ENCODE measurements at places on chromosomes 3 and 15.

DNA sequence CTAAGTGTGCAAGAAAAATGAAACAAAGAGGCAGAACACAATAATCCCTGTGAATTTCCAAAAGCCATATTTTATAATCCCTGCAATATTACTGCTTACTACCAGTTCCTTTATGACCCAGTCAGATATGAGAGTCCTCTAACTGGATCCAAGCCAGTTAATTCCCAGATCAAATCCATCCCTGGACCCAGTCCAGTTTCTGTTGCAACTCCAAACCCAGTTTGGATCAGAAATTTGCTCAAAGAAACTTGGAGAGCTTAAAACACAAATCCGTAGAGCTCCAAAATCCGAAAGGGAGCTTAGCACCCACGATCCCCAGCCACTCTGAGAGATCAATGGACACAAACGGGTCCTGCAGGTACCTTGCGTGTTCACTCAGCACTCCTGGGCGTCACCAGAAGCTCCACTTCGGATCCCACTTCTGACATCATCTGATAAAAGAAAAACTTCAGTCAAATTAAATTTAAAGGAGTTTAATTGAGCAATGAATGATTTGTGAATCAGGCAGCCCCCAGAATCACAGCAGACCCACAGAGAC lies 32.6 kb upstream of the THUMPD3 start:
- DNase-seq: no peak

DNA sequence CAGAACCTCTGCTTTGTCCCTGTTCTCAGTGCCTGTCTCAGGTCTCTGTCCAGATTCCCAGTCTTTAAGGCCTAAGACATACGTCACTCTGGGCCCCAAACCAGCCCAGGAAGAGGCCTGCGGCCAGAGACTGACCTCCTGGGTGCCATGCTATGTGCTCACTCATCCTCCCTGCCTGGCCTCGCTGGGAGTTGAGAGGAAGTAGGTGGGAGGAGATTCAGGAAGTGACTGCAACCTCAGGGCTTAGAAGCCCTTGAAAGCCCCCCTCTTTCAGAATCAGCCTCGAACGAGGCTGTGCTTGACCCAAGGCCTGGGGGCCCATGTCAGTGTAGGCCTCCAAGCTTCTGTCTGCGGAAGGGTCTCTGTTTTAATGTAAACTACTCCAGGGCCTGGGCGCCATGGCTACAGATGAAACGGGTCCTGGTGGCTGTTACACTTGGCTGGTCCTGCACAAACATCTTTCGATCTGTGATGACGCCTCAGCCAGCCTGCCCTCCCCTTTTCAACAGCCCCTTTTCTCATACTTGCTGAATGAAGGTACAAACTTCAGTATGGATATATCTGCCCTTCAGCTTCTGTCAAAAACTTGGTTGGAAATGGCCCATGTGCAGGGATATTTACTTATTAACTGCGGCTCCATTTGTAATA lies 11.7 kb downstream of the RASGRF1 start:
- no peak for DNase-seq

GRCh38 chr3:109089265-109089664 lies 28.7 kb downstream of the MORC1 start:
- DNase-seq: no peak

DNA sequence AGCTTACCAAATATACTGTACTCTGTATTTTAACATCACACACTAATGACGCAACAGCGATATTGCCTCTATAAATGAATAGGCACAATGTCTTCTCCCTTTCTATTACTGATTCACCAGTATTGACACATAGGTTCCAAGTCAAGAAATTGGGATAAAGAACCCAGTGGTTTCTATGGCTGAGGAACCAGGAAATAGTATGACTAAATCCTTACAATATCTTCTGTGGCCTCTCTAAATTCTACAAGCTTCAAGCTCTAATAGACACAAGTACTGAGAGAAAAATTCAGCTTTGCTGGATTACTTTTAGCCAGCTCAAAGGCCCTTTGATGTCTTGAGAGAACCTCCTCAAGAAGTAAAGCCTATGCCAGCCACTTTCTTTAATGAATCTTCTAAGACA lies 162.5 kb downstream of the DPH6 start:
- no peak for DNase-seq

GRCh38 chr3:165669967-165670366 lies 167.3 kb downstream of the BCHE start:
- DNase-seq: no peak

DNA sequence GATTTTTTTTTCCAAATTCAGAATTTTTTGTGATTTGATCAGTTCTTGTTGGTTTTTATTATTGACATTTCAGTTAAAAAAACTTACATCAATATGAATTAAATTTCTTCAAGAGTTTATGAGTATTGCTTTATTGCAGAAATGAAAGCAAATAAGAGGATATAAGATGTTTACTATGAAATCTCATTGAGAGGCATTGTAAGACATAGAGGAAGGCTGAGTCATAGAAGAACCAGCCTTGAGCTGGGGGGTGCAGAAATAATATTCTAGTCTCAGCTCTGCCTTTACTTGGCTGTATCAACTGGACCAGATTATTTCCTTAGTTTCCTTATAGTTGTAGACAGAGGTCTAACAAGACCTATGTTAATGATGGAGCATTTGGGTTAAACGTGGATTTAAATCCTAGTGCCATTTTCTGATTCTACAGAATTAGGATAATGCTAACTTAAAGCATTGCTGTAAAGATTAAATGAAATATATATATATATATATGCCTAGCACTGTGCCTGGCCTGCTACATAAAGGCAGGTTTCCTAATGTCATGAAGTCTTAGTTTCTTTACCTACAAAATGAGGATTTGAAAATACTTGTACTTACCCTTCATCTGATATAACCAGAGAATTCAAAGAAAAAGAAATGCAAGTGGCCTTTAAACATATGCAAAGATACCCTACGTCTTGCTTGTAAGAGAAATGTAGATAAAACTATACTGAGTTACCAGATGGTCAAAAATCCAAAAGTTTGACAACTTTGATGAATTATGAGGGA lies 7.3 kb downstream of the FAM98B start:
- DNase-seq: no peak

GRCh38 chr15:33098094-33099058 lies 96.1 kb downstream of the FMN1 start:
- no peak for DNase-seq

- no peak for DNase-seq
Observed at GRCh38 chr3:172135820-172136219, 96.4 kb downstream of the FNDC3B start.

- DNase-seq: no peak
Observed at GRCh38 chr15:36109943-36110658, 469.3 kb upstream of the CDIN1 start.

DNA sequence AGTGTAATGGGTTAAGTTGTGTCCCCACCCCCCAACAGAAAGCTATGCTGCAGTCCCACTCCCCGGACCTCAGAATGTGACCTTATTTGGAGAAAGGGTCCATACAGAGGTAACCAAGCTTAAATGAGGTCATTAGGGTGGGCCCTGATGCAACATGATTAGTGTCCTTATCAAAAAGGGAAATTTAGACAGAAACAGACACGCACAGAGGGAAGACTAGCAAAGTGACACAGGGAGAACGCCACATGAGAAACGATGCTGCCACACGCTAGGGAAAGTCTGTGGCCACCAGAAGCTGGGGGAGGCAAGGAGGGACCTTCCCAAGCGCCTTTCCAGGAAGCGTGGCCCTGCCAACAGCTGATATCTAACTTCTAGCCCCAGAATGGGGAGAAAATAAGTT lies 65.4 kb downstream of the RPN1 start:
- no peak for DNase-seq

DNA sequence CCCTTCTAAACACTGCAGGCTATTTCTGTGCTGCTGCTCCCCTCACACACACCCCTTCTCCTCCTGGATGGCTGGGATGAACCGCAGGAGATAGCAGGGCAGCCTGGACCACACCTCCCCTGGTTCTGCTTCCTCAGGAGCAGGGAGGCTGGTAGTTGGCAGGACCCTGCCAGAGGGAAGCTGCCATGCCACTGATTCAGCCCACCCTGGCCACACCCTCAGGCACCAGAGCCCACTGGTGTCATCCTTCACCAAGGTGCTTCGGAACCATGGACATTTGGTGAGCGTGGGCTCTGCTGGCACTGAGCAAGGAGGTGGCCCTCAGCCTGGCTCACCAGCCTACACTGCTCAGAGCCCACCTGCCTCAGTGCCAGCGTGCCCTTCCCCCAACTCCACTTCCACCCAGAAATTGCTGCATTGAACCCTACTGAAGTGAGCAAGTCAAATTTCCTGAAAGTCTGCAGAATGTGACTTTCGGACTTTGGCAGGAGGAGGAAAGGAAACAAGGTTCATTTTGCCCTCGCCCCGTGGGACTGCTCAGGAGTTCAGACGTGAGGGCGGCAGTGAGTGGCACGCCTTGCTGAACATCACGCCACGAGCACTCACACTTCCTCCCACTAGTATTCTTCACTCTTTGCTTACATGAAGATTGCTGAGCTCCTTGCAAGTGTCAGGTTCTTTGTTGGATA lies 26.3 kb downstream of the BMF start:
- DNase-seq: no peak

- DNase-seq: no peak
Observed at GRCh38 chr3:5423523-5423922, 236.0 kb downstream of the EDEM1 start.

GRCh38 chr3:115687721-115688120 lies 64.4 kb downstream of the GAP43 start:
- DNase-seq: no peak

DNA sequence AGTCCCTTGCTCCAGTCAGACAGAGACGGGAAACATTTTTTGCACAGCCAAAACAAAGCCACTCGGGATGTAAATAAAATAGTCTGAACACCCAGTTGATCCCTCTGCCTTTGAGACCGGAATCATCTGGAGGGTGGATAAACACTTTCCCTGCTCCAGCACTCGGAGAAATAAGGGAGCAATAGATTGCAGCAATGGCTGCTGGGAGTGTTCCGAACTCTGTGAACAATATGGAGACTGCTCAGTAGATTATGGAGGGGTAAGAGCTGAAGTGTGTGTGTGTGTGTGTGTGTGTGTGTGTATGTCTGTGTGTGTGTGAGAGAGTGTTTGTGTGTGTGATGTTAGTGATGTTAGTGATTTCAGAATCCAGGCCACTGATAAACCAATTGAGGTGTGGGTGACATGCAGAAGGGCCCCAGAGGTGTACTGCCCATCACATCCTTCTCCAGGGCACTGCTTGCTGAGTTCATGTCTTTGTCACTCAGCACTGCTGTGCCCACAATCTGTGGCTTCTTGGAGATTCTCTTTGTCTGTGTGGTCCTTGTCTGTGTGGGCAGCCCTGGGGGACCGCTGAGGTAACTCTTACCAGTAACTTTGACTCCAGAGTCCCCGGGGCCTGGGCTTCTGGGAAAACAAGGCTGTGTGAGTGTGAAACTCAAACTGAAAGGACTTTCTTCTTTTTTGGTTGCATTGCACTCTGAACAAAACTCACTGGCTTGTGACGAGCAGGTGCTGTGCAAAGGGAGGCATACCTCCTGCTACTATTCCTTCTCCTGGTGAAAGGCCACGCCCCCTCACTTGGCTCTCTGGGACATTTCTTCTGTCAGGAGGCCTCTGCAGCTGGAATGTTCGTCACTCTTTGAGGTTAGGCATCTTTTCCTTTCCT lies 23.0 kb downstream of the CRYGS start:
- no peak for DNase-seq

- no peak for DNase-seq
Observed at GRCh38 chr3:79167651-79168416, 600.0 kb downstream of the ROBO1 start.

- no peak for DNase-seq
Observed at GRCh38 chr3:50242851-50243542, 7.0 kb downstream of the GNAI2 start.

GRCh38 chr15:62287066-62287857 lies 122.2 kb upstream of the C2CD4B start:
- DNase-seq: no peak

DNA sequence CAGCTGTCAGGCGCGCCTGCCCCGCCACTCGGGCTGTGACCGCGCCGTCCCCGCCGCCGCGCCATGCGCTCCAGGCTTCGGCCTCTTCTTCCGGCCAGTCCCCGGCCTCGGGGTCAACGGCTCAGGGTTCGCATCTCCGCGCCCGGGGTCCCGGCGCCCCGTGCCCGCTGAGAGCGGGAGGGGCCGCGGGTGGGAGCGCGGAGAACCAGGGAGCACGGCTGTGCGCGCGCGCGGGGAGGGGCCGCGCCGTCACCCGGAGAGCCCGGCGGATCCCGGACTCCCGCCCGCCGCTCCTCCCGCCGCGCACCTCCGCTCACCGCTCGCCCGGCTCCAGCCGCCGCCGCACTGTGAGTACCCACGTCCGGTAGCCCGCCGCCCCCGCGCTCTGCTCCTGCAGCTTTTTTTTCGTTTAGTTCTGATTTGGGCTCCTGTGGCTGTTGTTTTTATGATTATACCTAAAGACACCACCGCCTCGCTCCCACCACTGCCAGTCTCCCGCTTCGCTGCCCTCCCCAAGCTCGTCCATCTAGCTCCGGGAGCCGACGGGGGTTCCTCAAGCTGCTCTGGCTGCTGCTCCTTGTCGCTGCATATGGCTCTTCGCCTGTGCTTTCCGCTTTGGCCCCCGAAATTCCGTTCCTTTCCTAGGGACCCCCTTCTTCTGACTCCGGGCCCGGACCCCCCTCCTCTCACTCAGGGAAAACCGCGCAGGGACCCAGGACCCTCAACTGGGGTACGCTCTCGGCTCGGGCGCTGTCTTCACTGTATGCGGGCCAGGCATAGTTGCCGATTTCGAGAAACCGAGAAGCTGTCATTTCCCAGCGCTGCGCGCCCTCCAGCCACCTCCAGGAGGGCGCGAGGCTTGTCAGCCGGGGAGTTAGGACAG lies 1.8 kb upstream of the SKOR1 start:
- DNase-seq: no peak

DNA sequence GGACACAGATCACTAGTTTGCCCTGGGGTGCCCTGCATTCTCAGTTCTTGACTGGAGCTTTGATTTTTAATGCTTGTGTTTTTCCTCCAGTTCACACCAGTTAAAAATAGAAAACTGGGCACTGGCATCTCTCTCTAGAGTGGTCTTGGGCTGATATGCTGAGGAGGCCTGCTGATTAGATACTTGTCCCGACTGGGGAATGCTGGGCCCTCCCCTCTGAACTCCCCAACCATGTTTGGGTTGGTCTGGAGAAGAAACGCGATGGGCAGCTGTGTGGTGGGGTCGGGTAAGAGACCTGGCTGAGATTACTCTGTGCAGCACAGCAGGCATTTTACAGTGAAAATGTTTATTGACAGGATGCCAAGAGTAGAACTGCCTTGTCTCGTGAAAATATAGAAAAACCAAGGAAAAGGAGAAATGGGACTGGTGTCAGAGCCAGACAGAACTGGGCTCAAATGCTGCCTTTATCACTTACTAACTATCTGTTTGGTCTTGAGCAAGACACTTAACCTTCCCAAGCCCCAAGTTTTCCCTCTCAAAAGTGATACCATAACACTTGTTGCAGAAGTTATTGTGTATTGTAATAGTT lies 1.6 kb upstream of the ACTC1 start:
- no peak for DNase-seq

DNA sequence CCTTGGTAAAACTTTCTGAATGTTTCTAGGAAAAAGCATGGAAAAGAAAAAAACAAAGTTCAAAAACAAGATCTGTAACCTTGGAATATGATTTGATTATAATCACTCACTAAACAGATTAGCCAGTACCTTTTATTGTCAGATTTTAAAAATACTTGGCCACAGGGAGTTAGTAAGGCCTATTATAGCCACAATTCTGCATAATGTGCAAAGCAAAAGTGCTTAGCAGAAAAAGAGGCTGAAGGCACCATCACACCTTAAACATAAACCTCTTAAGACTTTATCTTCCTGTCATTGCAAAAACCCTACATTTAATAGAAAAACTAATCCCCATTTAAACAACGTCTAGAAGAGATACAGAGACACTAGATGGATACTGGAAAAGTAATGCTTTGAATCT lies 41.8 kb downstream of the CHSY1 start:
- no peak for DNase-seq
